ENCODE measurements at places on chromosomes 3 and 15.

DNA sequence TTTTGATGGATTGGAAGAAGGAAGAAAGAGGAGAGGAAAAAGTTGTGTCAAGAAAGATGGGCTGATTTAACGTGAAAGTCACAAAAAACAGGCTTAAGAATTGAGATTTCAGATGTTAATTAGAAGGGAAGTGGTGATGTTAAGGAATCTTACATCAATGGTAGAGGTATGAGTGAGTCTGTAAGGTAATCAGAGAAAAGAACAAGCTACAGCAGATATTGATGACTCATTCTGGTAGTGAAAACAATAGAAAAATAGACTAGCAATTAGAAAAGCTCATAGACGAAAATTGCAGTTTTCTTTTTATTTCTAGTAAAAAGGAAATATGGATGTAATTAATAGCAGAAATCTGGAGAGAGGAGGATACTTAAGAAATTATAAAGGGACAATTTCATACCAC, 559.6 kb downstream of the MCTP2 start:
- no peak for DNase-seq

GRCh38 chr15:80317389-80318182, 65.6 kb upstream of the CTXND1 start:
- DNase-seq: no peak

DNA sequence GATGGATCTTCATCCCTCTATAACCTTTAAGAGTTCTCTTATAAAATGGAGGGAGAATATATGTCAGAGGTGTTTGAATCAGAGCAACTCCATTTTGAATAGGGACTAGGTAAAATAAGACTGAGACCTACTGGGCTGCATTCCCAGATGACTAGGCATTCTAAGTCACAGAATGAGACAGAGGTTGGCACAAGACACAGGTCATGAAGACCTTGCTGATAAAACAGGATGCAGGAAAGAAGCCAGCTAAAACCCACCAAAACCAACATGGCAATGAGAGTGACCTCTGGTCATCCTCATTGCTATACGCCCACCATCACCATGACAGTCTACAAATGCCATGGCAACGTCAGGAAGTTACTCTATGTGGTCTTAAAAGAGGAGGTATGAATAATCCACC, 211.0 kb downstream of the GBE1 start:
- DNase-seq: no peak

- no peak for DNase-seq
These were observed 631.6 kb upstream of the KCNMB2 start for GRCh38 chr3:177904621-177905020.

DNA sequence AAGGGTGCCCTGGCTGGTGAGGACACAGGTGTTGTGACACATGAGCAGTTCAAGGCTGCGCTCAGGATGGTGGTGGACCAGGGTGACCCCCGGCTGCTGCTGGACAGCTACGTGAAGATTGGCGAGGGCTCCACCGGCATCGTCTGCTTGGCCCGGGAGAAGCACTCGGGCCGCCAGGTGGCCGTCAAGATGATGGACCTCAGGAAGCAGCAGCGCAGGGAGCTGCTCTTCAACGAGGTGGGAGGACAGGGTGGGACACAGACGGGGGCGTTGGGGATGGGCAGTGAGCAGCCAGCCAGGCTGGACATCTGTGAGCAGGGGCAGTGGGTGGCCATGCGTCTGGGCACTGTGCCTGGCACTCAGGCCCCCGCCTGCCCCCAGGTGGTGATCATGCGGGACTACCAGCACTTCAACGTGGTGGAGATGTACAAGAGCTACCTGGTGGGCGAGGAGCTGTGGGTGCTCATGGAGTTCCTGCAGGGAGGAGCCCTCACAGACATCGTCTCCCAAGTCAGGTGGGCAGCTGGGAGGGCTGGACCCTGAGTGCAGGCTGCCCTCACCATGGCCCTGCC, 10.3 kb downstream of the ANKRD63 start:
- no peak for DNase-seq

GRCh38 chr3:161409858-161410257, 38.5 kb upstream of the SPTSSB start:
- DNase-seq: no peak

DNA sequence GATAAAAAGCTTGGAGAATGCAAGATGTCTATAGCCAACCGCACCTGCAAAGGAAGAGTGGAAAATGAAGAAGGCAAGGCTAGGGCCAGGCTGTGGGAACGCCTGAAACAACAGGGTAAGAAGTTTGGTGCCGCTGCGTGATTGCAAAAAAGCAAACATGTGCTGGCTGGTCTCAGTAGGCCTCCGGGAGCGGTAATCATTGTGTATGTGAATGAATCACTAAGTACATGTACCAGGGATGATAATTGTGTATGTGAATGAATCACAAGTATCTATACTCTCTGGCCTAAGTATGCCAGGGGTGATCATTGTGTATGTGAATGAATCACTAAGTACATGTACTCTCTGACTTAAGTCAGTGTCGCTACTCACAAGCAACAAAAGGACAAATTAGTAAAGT, 40.3 kb upstream of the PARL start:
- DNase-seq: no peak

GRCh38 chr3:40258555-40258954, 51.0 kb upstream of the EIF1B start:
- DNase-seq: no peak

GRCh38 chr3:11606090-11606784, 37.5 kb downstream of the VGLL4 start:
- no peak for DNase-seq
